ENCODE measurements at places on chromosomes 5 and 9. TPM values are rescaled to one million over a fixed set of nuclear protein-coding genes. Genes with fewer than 3 reads are reported as not detected.

DNA sequence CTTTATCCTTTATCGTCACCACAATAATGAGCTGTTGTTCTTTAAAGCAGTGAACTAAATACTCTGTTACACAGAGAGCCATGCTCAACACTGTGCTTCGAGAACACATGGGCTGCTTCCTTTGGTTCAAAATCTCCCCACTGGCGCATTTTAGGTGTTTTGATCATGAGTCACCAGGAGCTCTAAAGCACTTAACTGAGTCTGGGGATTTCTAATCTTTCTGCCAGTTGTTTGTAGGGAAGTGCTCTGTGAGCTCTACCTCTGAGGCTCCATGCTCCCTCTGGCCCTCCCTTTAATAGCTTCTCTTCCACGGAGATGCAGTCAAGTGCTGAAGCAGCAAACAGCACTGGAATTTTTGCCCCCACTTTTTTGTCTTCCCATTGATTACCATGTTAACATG lies 17.0 kb downstream of the ERAP2 start:
- no peak for DNase-seq

GRCh38 chr9:69232135-69232534 lies 58.1 kb downstream of the TJP2 start:
- no peak for DNase-seq

- peak; percentile 98 for DNase-seq
Measured at GRCh38 chr5:37804401-37804800, 35.4 kb downstream of the GDNF start.

Gene NDFIP1
- total RNA-seq, result 87.1 TPM

DNA sequence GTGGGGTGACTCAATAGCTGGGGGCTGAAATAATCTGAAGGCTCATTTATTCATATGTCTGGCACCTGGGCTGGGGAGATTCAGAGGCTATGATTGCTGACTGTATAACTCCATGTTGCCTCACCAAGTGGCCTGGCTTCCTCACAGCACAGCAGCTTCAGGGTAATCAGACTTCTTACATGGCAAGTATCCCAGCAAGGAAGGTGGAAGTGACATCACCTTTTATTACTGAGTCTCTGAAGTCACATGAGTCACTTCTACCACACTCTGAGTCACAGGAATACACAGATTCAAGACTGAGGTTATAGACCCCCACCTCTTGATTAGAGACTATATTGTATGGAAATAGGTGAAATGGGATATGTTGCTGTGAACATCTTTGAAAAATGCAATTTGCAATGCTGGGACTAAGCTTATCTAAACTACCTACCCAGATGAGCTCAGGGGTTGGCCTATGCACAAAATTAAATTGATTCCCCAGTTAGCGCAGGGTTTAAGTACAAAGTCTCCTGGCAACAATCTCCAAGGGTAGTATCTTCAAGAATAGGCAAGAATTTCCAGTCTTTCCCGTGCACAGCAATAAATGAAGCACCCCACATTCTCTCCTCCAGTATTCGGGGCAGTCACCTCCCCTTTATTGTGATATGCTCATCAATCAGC lies 553.1 kb downstream of the LRRC70 start:
- DNase-seq, result no peak

- no peak for DNase-seq
Measured at GRCh38 chr5:675111-675870, 17.9 kb downstream of the TPPP start.

DNA sequence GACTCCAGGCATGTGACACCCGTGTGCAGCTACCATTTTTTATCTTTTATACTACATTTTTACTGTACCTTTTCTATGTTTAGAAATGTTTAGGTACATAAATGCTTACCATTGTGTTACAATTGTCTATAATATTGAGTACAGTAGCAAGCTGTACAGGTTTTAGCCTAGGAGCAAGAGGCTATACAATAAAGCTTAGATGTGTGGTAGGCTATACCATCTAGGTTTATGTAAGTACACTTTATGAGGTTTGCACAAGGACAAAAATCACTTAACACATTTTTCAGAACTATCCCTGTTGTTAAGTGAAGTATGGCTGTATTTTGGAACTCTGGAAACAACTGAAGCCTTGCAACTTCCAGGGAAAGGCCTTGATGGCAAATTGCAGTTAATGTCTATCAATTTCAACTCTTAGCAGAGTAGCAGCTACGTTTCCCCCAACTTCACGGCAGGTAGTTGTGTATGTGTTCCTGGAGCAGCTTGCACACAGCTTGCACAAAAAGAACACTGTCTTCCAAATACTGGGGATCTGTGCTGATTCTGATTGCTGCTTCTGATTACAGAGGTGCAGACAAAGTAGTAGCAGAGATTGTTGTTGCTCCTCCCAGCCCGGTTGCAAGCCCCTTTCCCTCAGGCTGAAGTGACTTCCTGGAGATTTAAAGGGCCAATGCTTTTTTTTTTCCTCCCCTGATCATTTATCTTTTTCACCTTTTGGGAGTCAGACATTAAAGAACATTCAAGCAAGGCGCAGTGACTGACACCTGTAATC lies 30.0 kb downstream of the SIL1 start:
- DNase-seq, result no peak

DNA sequence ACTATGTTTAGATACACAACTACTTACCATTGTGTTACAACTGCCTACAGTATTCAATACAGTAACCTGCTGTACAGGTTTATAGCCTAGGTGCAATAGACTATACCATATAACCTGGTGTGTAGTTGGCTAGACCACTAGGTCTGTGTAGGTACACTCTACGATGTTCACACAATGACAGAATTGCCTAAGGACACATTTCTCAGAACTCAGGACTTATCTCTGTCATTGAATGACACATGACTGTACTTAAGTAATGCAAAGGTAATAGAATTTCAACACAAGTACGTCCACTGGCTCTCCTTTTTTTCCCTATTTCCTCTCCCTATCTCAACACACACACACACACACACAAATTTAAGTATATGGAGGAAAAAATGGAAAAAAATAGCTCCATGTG lies 385.6 kb downstream of the CTNND2 start:
- DNase-seq, result no peak

DNA sequence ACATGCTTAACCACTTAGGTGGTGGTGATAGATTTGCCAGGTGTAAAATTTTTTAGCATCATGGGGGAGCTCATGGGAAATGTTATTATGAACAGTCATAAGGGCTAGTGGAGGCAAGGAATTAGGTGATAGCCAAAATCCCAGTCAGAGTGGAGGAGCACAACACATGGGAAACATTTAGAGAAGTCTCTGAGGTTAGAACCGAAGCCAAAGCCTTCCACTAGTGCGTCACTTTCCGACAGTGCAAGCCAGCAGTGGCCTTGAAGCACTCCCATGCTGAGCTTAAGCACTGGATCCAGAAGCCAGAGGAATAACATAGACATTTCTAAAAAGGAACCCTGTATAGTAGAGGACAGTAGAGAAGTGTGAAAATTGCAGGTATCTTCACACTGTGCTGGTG lies 101.5 kb upstream of the SNX2 start:
- no peak for DNase-seq

Gene EIF4E1B
- total RNA-seq, result not detected

GRCh38 chr9:112608851-112609250 lies 109.1 kb downstream of the INIP start:
- DNase-seq, result no peak

- peak; percentile 70 for DNase-seq
Measured at GRCh38 chr5:159133041-159133741, 33.5 kb upstream of the EBF1 start.

- DNase-seq, result no peak
Measured at GRCh38 chr5:68780299-68780955, 313.4 kb upstream of the SLC30A5 start.

Gene PRELID2
- total RNA-seq, result 32.9 TPM

Gene PRSS3
- total RNA-seq, result not detected

GRCh38 chr9:95103871-95104580 lies 213.5 kb downstream of the FANCC start:
- DNase-seq, result peak; percentile 70

Gene CHD1
- 65.4 TPM for total RNA-seq

GRCh38 chr5:103336941-103337340 lies 78.4 kb downstream of the MACIR start:
- DNase-seq, result no peak

Gene ADAMTSL2
- total RNA-seq, result not detected

GRCh38 chr5:179599100-179599499 lies 24.4 kb downstream of the HNRNPH1 start:
- DNase-seq, result no peak

- no peak for DNase-seq
Measured at GRCh38 chr5:11547730-11548129, 356.5 kb downstream of the CTNND2 start.

Gene DAB2IP
- 30.0 TPM for total RNA-seq

Gene MARCHF11
- not detected for total RNA-seq

- DNase-seq, result no peak
Measured at GRCh38 chr9:16335788-16336580, 534.5 kb downstream of the BNC2 start.

GRCh38 chr5:100537946-100538345 lies 2.8 kb downstream of the FAM174A start:
- DNase-seq, result no peak

GRCh38 chr9:129322641-129323375 lies 144.7 kb upstream of the IER5L start:
- no peak for DNase-seq

Gene PIP5K1B
- not detected for total RNA-seq

- peak; percentile 65 for DNase-seq
Measured at GRCh38 chr5:170420806-170421412, 31.7 kb upstream of the KCNMB1 start.

Gene SLC6A19
- total RNA-seq, result 1.0 TPM

Gene TMEM232
- not detected for total RNA-seq

Gene DOK3
- 0.85 TPM for total RNA-seq

DNA sequence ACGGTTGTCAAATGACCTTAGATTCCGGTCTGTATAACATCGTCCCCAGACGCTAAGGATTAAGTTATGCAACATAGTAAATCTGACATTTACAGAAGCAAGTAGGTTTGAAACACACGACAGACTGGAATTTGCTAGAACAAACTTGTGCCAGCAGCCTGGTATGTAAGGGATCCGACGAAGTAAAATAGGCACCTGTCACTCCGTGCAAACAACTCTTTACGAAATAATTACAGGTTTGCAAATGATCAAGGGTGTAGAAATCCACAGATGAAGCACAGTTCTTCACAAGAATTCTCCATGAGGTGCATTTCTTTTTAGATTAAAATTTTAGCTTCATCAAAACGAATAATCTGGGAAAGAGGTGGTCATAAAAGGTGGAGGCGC lies 508 bp downstream of the MOCS2 start:
- DNase-seq, result peak; percentile 61

GRCh38 chr5:169534311-169534880 lies 49.2 kb upstream of the SPDL1 start:
- DNase-seq, result no peak

DNA sequence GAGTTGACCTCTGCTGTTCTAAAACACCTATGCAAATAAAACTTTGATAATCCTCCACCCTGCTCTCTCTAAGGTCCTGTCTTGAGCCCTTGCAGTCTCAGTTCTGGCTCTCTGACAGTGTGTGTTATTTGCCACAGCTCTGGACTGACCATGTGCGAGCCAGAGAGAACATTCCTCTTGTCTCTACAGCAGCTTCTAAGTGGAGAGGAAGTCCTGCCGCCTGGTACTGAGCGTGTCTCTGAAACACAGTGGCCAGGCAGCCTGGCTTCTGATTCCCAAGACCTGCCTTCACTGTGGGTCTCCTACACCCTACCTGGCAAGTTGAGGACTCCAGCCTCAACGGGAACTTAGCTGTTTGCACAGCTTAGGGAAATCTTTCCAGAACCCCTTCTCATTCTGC lies 61.6 kb downstream of the ENTREP1 start:
- DNase-seq, result no peak

GRCh38 chr5:5854087-5854486 lies 431.6 kb downstream of the ICE1 start:
- no peak for DNase-seq

Gene RCL1
- total RNA-seq, result 27.4 TPM
